CD4-positive, alpha-beta T cell treated with Interleukin-1 beta for 1 hour (primary cell): ENCODE measurements at places on chromosomes 6 and 20.

DNA sequence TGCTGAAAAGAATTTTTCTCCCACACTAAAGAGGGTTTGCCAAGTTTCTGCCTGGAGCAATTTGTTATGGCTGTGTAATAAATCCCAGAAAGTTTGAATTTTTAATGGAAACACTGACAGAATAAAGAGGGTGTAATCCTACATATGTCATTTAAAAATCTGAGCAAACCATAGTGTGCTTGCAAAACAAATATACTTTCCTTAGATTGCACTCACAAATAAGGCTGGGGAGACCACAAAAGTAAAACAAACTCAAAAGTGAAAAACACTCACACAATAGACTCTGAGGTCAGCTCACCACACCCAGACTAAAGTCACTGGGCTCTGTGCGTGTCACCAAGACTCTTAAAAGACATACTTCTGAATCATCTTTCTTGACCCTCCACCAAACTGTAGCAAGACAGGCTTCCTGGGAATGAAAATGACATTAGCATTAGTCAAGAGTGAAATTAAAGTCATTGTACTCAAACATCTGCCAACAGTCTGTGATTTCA lies 4.8 kb upstream of the ATXN1 start:
- DNase-seq, result peak; percentile 32

GRCh38 chr6:89680150-89680549 lies 41.6 kb upstream of the LYRM2 start:
- DNase-seq, result no peak

- DNase-seq, result peak; percentile 85
Measured at GRCh38 chr6:15662326-15663129, at the start of gene DTNBP1. DTNBP1 (minus strand) TSS chr6:15663028; CDS start chr6:15662869, 159 bp downstream.

DNA sequence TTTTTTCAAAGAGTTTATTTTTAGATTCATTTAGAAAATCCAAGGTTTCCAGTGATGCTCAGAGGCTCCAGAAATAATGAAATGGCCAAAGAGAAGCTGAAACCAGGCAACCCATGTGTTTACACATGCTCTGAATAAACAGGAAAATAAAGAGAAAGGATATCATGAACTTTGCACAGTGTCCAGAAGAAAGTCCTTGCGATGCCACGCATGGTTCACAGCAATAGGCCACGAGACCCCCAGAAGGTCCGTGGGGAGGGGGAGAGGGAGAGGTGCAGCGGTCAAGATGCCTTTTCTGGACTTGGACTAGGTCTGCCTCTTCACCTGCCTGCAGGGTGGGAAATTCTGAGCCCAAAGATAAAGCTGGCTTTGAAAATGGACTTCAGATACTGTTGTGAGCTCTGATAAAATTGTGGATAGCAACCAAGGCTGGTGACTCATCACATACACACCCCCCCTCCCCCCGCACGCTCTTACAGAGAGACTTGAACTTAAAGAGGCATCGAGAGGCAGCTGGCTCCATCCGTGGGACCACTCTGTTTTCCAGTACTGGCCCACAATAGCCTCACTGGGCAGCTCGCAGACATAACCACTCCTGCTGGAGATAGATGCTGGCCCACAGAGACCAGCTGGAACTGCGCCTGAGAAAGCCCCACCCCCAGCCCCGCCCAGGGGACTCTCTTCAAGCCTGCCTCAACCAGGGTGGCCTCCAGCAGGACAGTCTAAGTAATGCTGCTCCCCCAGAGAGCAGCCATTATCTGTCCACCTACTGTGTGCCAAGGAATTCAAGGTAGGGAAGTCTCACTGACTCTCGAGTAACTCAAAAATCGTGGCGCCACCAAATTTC lies 21.2 kb upstream of the NFATC2 start:
- DNase-seq, result no peak

- no peak for DNase-seq
Measured at GRCh38 chr6:135054226-135054568, 425 bp downstream of the HBS1L start.

GRCh38 chr6:157461000-157461915 lies 80.3 kb downstream of the ZDHHC14 start:
- peak; percentile 49 for DNase-seq

DNA sequence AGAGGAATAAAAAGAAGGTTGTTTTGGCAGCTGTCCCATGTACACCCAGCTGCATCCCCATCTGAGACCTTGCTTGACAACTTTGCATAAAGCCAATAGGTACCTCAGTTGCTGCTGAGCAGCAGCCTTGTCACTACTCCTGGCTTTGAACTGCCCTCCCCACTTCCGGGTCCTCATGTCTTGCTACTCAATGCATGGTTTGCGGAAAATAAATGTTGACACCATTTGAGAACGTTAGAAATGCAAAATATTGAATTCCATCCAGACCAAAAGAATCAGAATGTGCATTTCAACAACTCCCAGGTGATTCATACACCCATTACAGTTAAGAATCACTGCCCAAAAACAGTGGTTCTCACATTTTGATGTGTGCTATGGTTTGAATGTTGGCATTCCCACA lies 32.9 kb downstream of the GPX5 start:
- no peak for DNase-seq

DNA sequence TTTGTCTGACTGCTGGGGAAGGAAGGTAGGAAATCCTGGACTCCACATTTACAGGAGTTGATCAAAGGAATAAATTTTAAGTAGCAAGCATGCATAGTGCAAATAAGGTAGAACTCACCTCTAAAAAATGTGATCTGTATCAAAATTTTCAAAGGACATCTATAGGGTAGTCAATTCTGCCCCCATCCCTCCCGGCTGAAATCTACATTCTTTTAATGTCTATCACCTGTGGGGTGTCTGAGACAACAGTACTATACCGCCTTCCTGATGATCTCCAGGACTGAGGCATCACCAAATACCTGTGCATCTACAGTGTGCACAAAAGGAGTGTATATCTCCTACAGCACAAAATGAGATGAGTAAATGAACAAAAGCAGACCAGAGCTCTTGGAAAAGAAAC lies 19.9 kb downstream of the CPNE1 start:
- no peak for DNase-seq

- DNase-seq, result no peak
Measured at GRCh38 chr6:169976301-169977081, 225.1 kb downstream of the ERMARD start.

GRCh38 chr6:140070846-140071473 lies 696.5 kb upstream of the CITED2 start:
- DNase-seq, result no peak

GRCh38 chr6:64782877-64783276 lies 924.1 kb downstream of the EYS start:
- no peak for DNase-seq

- DNase-seq, result no peak
Measured at GRCh38 chr6:106227612-106228507, 97.7 kb downstream of the ATG5 start.

DNA sequence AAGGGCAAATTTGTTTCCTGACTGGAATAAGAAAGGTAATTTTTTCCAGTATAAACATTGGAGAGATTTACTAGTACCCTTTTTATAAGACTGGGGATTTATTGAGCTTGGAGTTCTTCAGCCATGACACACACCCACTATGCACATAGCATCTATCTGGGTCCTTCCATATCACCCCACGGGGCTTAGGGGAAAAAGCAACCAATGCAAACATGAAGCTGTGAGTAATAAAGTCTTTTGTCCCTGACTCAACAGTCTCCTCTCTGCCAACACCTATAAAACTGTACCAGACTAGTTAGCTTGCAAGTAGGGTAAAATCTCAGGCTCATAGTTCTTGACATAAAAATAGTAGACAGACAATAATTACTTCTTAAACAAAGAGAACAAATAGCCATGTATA lies 23.4 kb downstream of the COL21A1 start:
- DNase-seq, result no peak

GRCh38 chr6:31967926-31968320 lies 4.0 kb downstream of the DXO start:
- DNase-seq, result no peak
